HepG2 (cell line): ENCODE measurements at places on chromosomes 11 and 22.

DNA sequence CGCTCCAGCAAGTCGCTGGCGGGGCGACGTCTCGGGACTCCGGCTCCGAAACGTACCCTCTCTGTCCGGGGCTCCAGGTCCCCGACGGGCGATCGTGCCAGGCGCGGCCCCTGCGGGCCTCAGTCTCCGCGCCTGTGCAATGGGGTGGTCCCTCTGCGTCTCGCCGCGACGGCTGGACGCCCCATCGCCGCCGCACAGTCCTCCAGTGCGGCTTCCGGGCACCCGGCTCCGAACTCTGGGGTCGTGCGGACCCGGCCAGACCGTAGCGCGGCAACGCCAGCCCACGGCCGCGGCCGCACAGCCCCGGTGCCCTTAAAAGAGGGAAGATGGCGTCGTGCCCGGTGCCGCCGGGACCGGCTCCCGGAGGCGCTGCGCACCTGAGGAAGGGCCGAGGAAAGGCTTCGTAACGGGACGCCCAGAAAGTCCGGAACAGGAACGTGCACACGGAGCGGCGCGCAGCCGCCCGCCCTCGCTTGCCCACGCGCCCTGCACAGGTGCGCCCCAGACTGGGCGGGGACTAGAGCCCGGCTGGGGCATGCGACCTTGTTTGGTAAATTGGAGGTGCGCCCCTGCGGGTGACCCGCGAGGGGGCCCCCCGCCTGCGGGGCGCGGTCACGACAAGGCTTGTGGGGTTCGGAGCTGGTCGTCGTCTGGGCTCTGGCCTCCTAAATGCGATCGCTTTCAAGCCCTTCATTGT lies 525 bp downstream of the BIK start:
- no peak for DNase-seq

- DNase-seq: no peak
Measured at GRCh38 chr11:96215110-96215782, 127.7 kb downstream of the MAML2 start.

GRCh38 chr22:33789690-33790253 lies 130.5 kb downstream of the LARGE1 start:
- DNase-seq: no peak

DNA sequence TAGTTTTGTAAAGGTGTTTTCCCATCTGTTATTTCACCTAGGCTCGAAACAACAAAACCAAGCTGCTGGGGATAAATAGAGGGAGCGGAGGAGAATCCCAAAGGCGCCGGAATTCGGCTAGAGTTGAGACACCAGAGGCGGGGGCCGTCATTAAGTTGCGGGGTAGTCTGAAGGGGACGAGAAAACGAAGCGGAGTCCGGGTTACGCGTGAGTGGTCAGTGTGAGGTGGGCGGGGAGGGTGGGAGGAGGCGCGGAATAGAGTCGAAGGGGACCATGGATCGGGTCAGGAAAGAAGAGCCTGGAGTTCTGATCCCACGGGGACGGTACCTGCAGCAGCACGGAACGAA lies 361 bp downstream of the SRPRA start:
- no peak for DNase-seq

GRCh38 chr22:30636226-30637077 lies 871 bp downstream of the SLC35E4 start:
- no peak for DNase-seq
